Astrocyte (in vitro differentiated cells and primary cell): ENCODE measurements at places on chromosomes 1 and 21. TPM values are rescaled to one million over a fixed set of nuclear protein-coding genes. Genes with fewer than 3 reads are reported as not detected.

GRCh38 chr1:30191154-30191702 lies 532.2 kb downstream of the MATN1 start:
- peak; percentile 85 for DNase-seq

- DNase-seq = no peak
These were observed 116.3 kb downstream of the PEX14 start for GRCh38 chr1:10591010-10591409.

GRCh38 chr1:78570539-78570938 lies 49.7 kb upstream of the IFI44L start:
- no peak for DNase-seq

DNA sequence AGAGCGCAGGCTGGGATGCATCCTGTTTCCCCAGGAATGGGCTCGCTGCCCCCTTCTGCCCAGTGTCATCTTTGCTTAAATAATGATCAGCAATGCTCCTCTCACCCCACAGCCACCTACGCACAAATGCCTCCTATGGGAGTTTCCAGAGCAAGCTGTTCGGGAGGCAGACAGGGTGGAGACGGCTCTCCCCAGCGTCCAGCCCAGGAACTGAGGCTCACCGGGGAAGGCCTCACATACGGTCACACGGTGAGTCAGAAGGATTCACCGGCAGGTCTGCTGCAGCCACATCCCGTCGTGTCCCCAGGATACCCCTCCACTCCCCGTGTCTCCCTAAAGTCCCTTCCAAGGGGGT lies 40.3 kb upstream of the RUNX3 start:
- DNase-seq = peak; percentile 85

Gene KCNJ6
- 2.0 and 2.6 TPM in 2 replicates for total RNA-seq

GRCh38 chr1:186564582-186564981 lies 103.7 kb upstream of the PDC start:
- DNase-seq = no peak

DNA sequence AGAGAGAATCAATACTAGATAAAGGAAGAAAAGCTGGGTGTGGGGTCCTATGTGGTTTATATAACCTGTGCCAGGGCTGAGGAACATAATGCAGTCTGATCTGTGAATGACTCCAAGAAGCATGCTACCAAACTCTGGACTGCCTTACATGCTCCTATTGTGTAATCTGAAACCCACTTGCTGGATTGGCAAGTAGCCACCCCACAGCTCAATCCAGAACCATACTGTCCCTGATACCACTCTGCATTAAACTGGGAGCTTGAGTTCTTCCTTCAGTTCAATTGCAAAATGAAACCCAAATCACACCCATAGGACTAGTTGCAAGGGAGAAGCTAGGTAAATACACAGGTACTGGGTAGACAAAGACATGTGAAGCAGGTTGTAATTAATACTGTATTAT lies 115.4 kb upstream of the NEGR1 start:
- DNase-seq = peak; percentile 84
